ENCODE measurements at places on chromosomes 12 and 14.

DNA sequence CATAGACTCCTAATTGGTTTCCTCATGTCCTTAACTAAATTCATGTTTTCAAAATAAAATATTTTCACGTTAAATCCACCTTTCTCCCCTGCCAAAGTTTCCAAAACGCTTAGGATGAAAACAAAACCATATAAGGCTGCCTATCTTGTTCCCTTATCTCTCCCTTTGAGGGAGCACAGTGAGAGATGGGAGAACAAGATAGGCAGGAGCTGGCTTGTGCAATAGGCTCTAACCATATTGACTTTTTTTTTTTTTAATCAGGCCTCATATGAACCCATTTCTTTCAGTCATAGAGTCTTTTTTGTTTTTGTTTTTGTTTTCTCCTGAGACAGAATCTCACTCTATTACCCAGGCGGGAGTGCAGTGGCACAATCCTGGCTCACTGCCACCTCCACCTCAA is 184.9 kb downstream of the NRXN3 start:
- DNase-seq = no peak

GRCh38 chr14:69572030-69572840 is 2.4 kb downstream of the CCDC177 start:
- DNase-seq = peak; percentile 69

- no peak for DNase-seq
Observed at GRCh38 chr12:77800501-77800900, 30.2 kb upstream of the NAV3 start.

DNA sequence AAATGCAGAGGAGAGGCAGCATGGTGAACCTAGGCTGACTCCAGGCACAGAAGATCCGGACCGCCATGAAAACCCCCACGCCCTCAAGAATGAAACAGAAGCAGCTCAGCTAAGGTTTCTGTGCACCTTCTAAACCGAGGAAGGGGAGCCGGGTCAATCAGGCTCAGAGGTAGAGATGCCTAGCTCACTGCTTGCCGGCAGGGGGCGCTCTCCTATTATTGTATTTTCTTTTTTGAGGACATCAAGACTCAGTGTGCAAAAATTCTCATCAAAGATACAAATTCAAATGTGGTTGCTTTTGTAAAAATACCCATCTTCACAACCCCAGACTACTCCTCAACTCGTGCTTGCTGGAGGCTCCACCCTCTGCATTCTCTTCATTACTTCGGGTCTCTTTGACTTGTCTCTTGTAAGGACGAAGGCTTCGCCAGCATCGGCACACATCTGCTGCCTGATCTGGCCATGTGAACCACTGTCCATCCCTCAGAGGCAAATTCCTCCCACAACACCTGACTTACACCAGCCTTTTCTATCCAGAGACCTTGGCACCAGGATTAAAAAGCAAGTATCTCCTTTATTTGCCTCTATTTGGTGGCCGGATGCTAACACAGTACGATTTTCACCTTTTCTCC is 33.4 kb upstream of the RNASE3 start:
- DNase-seq = peak; percentile 74

DNA sequence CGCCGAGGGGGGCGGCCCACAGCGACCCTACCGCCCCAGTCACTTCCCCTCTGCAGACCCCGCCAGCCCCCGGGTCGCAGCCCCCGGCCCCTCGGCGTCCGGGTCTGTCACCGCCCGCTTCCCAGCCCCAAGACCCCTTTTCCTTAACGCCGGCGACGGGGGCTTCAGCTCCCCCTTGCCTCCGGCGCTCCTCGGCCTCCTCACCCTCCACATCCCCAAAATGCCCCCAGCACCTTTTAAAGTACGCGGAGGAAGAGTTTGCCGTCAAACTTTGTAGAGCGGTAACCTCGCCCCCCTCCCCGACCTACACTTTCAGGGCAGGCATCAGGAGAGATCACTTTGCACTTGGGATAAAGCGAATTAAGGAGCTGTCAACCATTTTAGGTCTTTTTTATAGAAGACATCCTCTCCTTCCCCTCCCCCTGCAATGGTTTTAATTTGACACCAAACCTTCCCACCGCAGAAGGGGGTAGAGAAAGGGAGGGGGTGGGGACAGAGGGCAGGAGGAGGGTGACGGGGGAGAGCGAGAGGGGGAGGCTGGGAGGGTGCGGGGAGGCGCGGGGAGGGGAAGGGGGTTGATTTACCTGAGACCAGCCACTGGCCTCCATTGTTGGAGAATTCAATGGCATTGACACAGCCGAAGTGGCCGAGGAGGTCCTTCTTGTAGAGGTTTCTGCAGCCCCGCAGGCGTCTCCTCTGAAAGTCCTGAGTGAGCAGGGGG is 578 bp downstream of the DCAF5 start:
- peak; percentile 55 for DNase-seq

DNA sequence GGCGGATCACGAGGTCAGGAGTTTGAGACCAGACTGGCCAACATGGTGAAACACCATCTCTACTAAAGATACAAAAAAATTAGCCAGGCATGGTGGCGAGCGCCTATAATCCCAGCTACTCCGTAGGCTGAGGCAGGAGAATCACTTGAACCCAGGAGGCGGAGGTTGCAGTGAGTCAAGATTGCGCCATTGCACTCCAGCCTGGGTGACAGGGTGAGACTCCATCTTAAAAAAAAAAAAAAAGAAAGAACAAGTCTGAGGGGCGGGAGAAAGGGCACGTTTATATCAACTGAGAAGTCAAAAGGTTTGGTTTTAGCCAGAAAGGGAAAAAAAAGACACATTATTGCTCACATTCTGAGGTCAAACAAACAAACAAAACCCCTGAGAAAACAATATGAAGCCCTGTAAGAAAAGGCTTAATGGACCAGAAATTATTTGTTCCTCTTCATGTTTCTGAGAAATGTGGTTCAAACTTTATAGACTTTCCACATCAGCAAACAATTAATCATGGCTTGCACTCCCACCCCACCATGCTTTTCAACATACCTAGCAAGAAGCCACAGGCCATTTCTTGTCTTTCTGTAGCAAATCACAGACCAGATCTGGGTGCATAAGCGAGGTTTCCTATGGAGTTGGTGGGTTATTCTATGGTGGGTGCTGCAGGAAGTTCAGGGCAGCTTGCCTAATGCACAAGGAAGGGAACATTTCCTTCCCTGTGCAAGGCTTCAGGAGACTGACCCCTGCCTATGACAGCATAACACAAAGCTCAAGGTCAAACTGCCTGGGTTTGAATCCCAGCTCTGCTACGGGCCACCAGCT is 80.1 kb downstream of the SSPN start:
- no peak for DNase-seq

DNA sequence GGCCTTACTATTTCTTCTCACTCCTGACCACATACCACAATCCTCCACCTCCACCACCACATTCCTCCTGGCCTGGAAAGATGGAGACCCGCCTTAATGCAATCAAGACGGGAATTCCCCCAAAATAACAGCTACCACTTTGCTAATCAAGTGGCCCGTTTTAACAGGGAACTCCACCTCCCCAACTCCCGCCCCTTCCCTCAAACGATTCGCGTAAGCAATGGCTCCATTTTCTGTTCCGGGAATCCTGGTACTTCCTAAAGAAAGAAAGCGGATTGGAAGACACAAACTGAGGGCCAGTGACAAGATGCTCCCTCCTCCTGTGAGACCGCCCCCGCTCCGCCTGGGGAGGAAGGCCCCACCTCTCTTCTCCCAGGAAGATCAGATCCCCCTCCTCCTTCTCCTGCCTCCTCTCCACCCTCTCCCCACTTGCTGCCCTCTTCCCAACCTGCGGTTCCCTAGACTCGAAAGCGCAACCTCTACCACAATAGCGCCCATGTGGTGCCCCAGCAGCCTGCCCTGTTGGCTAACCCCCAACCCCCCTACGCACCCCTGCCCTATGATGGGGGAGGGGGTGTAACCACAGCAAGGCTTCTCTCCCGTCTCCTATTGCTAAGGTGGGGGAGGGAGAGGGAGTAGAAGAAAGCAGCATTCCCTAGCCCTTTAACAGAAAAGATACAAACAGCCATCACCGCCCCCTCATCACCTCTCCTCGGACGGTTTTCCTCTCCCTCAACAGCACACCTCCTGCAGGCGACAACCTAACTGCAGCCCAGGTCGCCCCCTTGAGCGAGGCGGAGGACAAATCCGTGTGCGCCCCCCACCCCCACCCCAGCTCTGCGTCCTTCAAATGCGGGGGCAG is 777 bp downstream of the ARF3 start:
- DNase-seq = peak; percentile 90

GRCh38 chr14:58635091-58635830 is 2.5 kb upstream of the DACT1 start:
- no peak for DNase-seq

- no peak for DNase-seq
Observed at GRCh38 chr12:77070382-77070781, 5.0 kb upstream of the E2F7 start.

GRCh38 chr12:58502841-58503240 is 417.5 kb downstream of the LRIG3 start:
- DNase-seq = no peak

- no peak for DNase-seq
Observed at GRCh38 chr12:89192429-89192828, 159.9 kb downstream of the DUSP6 start.

DNA sequence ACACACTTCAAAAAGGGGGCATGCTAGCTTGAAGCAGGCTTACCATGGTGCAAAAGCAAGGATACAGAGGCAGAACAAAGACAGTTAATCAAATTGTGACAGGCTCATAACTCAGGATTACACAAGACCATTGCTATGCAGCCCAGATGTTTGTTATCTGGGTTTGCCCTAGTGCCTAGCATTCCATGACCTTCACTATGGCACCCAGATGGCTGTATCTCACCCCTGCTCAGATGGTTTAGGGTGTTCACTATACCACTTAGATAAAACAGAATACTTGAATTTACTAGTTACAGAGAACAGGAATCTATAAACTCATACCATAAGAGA is 56.2 kb downstream of the SDR9C7 start:
- no peak for DNase-seq

DNA sequence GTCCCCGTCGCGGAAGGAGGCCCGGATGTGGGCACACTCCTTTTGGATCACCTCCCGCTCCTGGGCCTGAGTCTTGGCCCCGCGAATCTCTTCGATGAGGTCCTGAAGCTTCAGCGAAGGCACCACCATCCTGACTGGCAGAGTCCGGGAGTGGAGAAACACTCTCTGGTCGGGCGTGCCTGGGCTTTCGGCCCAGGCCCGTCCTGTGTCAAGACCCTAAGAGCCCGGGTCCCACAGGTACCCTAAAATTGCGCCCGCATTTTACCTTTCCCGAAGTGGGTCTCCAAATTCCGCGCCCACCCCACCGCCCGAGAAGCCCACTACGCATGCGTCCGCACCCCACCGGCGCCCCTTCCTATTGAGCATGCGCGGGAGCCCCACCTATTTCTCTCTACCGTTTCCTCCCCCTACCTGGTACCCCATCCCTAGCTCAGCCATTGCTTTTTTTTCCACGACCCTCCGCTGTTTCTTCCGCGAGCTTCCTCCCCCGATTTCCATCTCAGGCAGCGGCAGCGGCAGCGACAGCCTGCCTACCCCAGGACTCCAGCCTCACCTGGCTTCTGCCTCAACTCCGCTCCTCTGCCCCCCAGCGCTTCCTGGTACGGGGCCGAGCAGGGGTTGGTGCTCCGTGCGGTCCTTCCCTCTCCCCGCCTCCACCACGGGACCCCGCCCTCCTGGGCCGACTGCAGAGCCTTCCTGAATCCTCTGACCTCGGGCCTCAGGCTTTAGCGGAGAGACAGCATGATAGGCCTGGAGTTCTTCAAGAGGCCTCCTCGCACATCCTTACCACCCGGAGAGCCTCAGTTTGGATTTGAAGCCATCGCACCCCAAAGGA is at the start of gene AP1G2:
TSS of gene AP1G2 (minus strand) at position 606 of the 835 bp plus-strand sequence. CDS start at position 129, 477 bp downstream.
- DNase-seq = peak; percentile 88

GRCh38 chr12:104331376-104331775 is 27.8 kb downstream of the EID3 start:
- DNase-seq = no peak

- DNase-seq = no peak
Observed at GRCh38 chr12:119802472-119802871, 74.6 kb downstream of the CIT start.

- no peak for DNase-seq
Observed at GRCh38 chr12:101695706-101696105, 1.7 kb upstream of the CHPT1 start.

- DNase-seq = peak; percentile 79
Observed at GRCh38 chr14:74955229-74956026, at the start of gene PGF. TSS of gene PGF (minus strand) at chr14:74955597. CDS start at chr14:74955242, 355 bp downstream.

- DNase-seq = no peak
Observed at GRCh38 chr14:62896932-62897456, 148.3 kb downstream of the KCNH5 start.

DNA sequence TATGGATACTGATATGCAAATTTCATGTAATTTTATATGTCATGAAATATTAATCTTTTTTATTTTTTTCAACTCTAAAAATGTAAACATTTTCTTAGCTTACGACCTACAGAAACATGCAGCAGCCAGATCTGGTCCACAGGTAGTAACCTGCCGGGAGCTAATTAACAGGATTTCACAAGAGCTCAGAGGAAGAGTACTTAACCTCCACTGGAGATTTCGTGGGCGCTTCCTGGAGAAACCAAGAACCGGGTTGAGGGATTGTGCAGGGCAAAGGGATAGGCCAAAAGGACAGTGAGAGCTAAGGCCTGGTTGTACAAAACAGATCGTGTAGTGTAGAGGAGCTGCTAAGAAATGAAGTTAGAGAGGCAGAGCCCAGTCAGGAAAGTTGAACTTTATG is 315.7 kb downstream of the PAWR start:
- no peak for DNase-seq

- DNase-seq = no peak
Observed at GRCh38 chr12:62537551-62537950, 70.9 kb downstream of the MON2 start.

DNA sequence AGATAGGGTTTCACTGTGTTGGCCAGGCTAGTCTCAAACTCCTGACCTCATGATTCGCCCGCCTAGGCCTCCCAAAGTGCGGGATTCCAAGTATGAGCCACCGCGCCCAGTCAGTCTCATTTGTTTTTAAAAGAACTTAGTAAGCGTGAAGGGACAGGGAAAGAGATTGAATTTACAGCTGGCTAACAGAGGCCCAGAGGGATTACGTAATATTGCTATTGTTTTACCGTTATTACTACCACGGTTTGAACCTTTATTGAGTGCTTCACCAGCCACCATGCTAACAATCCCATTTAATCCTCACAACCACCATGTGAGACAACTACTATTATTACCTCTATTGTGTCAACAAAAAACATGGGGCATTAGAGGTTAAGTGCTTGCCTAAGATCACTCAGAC is 26.7 kb upstream of the BLTP3B start:
- no peak for DNase-seq

DNA sequence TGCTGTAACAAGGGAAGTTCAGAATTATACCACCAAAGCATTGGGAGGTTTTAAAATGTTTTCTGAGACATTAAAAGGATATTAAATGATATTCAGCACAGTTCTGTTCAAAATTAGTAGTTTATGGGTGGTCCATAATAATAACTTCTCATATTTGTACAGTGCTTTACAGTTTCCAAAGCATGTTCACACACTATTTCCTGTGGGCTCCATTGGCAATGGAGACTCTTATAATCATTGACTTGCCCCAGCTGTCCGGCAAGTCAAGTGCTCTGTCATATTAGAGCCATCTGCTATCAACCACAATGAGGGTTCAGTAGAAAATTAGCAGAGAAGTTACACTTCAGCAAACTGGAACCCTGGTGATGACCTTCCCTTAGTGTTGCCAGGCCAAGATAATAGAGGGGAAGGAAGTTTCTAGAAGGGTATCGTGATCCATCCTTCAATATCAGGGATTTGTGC is 526.6 kb upstream of the CCDC196 start:
- DNase-seq = no peak

All from D341Med (cell line).